ENCODE measurements at places on chromosomes 5 and 9.

DNA sequence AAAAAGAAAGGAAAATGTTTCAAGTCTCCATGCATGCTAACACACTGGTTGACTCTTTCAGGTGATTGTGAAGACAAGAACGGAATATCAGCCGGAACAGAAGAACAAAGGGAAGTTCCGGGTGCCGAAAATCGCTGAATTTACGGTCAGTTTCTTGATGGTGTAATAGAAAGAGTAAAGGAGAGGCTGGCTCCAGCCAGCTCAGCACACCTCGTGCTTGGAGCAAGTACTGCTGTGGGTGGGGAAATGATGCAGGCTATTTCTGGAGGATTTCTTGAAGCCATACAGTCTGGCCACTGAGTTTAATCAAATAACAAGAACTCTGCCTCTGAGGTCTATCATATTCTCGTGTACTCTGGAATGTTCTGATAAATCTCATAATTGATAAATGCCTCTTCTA lies 18.7 kb downstream of the NSG2 start:
- DNase-seq, result no peak

DNA sequence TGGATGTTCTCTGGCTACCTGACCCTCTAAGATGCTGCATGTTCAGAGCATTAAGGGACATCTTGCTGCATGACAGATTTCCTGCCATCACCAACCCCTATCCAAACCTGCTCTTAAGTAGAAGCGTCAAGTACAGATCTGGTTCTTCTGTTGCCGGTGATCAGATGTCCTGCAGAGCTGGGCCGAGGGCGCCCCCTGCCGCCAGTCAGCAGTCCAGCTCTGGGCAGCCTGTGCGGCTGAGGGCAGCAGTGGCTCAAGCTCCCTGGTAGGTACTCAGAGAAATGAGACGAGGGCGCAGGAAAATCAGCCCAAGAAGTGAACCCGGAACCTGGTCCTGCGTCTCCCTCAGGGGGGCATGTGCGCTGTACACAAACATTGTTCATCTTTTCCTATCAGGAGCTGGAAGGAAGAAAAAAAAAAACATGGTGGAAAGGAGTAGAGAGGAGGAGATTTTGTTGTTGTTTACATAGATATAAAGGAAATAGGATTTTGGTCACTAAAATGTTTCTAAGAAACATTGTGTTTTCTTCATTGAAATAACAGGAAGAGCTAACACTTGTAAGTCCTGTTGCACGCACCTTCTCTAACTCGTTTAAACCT lies 95.8 kb downstream of the CFAP90 start:
- DNase-seq, result peak; percentile 60

GRCh38 chr5:107464876-107465275 lies 205.9 kb downstream of the EFNA5 start:
- no peak for DNase-seq

DNA sequence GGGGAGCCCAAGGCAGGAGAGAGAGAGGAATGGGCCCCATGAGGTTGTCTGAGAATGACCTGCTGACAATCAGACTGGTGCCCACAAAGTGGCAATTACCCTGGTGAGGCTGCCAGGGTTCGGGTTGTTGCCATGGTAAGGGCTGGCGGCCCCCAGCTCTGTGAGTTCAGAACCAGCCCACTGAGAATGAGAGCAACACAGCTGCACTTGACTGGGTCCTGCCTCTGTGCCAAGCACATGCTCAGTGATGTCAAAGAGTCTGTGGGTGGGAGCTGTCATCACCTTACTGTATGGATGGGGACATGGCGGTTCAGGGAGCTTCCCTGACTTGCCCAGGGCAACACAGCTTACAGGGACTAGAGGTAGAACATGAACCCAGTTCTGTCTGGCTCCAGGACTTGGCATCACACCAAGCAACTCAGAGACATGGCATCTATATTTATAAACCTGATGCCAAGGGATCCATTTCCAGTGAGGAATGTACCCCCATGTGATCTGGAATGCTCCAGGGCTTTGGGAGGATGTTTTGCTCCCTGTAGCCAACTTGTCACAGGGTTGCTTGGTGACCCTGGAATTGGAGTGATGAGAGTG lies 38.2 kb upstream of the TEX48 start:
- no peak for DNase-seq

DNA sequence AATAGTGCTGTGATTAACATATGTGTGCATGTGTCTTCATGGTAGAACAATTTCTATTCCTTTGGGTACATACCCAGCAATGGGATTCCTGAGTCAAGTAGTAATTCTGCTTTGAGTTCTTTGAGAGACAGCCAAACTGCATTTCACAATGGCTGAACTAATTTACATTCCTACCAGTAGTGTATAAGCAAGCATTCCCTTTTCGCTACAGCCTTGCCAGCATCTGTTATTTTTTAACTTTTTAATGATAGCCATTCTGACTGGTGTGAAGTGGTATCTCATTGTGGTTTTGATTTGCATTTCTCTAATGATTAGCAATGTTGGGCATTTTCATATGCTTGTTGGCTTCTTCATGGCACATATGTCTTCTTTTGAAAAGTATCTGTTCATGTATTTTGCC lies 308.5 kb downstream of the ARRDC3 start:
- DNase-seq, result no peak

- DNase-seq, result no peak
These were observed 276.9 kb downstream of the SEMA5A start for GRCh38 chr5:9269014-9269413.

- DNase-seq, result no peak
These were observed 26.0 kb upstream of the FCN2 start for GRCh38 chr9:134854541-134854981.

DNA sequence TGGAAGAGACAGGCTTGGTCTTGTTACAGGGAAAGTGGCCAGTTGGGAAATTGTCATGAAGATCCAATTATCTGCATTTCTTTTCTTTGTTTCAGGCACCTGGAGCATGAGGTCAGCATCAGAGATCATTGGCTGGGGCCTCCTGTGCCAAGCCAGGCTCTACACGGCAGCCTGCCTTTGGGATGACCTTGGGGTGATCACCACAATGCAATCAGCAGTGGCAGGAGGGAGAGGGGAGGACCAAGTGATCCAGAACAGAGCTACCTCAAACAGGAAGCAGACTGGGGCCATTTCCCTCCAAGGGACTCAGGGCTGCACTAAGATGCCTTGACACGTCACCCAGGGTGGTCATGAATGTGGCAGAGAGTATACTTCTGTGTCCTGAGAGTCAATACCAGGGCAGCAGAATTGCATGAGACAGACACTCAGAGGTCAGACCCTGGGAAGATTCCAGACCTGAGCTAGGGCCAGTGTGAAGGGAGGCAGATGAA lies 8.9 kb downstream of the SMIM23 start:
- no peak for DNase-seq

DNA sequence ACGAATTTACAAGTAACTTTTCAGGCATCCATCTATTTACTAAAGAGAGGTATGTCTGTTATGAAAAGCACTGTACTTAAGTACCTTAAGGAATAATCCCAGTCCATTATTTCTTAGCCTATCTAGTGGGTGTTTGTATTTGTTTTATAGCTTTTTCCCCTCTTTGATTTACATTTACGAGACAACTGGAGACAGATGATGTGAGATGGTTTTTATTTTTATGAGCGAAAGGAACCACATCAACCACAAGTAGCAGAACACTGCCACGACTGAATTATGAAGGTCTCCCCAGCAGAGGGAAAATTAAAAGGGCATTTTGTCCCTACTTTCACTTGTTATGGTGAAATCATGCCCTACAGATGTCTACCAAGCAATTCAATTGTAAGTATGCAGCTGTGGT lies 357.8 kb downstream of the NFIB start:
- no peak for DNase-seq

GRCh38 chr5:94793816-94794198 lies 175.3 kb downstream of the SLF1 start:
- DNase-seq, result no peak

DNA sequence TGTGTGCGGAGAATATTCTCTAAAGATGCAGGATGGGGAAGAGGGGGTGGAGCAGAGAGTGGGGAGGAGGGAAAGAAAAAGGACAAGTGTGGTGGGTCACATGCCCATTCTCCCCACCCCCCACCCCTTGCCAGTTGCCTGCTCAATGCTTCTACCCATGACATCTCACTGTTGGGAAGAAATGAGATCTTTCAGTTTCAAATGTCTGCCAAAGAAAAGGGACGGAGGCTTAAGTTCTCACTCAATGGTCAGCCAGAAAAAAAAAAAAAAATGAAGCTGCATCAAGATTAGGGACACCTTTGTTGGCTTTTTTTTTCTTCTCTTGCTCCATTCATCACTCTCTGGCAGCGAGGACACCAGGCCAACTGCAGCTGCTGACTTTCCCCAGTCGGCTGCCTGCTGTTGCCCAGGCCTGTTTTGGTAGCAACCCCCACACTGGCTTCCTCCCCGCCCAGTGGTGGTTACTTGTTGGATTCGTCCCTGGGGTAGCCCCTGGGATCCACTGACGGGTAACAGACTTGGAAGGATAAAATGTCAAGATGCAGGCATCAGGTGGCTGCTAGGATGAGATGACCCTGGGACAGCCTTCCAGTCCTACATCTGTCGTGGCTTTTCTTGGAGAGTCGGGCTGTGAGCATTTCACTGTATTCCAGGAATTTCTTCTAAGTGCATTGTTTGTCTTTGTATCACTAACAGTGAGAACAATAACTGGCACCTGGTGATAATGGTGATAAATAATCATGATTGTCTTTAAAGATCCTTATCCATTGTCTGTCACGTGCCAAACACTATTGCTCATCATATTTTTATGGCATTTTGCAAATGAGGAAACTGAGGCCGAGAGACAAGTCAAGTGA lies 9.1 kb downstream of the WWC1 start:
- DNase-seq, result no peak

DNA sequence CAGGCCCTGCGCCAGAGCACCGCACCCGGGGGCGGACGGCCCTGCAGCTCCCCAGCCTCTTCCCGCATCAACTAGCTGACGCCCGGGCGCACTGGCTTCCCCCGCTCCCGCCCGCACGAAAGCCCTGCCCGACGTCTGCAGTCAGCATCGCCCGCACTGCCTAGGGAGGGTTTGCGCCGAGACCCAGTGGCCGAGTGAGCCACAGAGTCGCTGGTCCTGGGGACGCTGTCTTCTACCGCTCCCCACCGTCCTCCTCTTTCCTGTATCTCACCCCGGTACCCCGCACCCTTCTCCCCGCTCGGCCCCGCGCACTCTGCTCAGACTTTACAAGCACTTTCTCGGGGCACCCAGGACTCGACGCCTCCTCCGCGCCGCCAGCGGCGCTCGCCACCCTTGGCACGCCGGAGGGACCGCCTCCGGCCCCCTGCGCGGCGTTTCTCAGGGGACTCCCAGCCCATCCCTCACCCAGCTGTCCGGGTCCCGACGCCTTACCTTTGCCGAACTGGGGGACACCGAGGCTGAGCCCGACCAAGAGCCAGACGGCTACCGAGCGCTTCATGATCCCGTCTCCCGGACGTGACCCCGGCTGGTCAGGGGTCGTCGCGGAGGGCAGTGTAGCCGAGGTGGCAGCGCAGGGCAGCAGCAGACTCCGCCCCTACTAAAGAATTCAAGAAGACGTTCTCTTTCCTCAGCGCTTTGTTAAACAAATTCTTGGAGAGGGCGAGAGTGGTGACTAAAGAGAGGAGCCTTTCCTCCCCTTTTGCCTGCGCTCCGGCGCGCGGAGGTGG lies 670 bp downstream of the EDIL3 start:
- no peak for DNase-seq

- no peak for DNase-seq
These were observed 3.0 kb upstream of the IFNW1 start for GRCh38 chr9:21144603-21145002.

DNA sequence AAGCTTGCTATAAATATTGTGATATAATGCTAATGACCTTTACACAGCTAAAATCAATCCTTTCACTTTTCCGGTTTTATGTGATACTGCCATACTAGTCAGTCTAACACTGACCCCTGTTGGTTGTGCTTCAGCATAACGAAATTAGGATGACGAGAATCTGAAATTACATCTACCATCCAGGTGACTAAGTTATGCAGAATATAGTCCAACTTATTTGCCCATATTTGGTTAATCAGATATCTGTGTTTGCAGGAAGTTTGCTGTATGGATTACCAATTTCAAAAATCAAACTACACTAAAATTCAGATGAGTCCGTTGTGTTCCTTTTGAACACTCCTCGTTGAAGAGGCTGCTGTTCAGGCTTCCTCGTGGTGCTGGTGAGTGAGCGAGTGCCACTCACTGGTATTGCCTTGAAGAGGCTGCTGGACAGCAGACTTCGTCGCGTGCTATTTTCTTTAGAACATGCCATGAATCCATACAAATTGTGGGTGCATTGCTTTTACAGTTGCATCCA lies 32.5 kb downstream of the TENT4A start:
- peak; percentile 20 for DNase-seq

GRCh38 chr9:89008055-89008743 lies 16.9 kb downstream of the S1PR3 start:
- no peak for DNase-seq

GRCh38 chr5:134634227-134634626 lies 1.6 kb upstream of the SAR1B start:
- no peak for DNase-seq

DNA sequence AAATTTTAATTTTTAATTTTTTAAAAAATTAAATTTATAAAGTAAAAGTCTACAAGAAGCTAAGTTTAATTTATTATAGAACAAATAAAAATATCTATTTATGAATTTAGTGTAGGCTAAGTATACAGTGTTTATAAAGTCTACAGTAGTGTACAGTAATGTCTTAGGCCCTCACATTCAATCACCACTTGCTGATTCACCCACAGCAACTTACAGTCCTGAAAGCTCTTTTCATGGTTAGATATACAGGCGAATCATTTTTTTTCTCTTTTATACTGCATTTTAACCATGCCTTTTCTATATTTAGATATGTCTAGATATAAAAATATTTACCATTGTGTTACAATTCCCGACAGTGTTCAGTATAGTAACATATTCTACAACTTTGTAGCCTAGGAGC lies 55.9 kb downstream of the PCSK1 start:
- no peak for DNase-seq

GRCh38 chr5:32753051-32753450 lies 41.9 kb downstream of the NPR3 start:
- DNase-seq, result no peak

DNA sequence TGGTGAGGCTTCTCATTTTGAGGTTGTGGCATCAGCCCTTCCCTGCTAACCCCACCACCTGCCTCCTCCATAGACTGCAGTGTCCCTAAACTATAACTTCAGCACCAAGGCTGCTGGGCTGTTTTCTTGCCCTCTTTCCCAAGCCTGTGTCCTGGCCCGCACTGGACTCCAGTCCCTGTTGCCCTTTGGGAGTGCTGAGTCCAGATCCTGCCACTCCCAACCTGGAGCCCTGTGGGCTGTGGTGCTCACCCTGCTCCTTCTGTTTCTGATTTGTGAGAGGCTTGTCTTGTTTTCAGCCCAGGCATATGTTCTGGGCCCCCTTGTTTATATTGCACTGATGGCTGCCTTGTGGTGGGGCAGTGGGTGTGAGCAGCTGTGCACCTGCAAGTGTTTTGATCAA lies 39.7 kb upstream of the RNU6ATAC start:
- DNase-seq, result no peak

All from NCI-H524 treated with DMSO at 0.1 percent for 48 hours (cell line).